Inflammatory macrophage treated with lipopolysaccharide for 4 hours (primary cell): ENCODE measurements at places on chromosomes 3 and 15.

- DNase-seq = no peak
Observed at GRCh38 chr3:24829011-24829581, 334.4 kb upstream of the THRB start.

- no peak for DNase-seq
Observed at GRCh38 chr3:59839283-59839682, 789.5 kb upstream of the CFAP20DC start.

DNA sequence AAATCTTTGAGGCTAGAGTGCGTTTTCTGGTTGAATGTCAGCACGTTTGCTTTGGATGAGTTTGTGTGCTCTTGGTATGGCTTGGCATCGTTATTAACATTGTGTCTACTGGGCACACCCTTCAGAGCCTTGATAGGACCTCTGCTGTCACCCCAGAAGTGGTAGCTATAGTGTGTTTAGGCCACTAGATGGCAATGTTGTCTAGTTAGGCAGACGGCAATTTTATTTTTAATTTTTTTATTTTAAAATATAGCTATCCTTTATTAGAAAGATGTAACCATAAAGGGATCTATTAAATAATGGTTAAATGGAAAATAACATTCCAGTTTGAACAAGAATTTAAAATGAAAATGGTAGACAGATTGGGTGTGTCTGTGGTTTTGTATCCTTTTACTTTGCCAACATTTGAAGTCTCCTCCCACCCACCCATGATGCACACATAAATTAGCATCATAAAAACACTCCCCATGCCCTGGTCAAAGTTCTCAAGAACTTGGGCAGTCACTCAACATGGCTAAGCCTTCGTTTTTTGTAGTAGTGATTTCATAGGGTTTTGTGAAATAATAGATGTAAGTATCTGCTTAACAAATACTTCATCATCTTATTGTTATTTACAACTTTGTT, 200.7 kb downstream of the KCNH8 start:
- DNase-seq = peak; percentile 30

- no peak for DNase-seq
Observed at GRCh38 chr15:35173444-35174118, 88.5 kb upstream of the NANOGP8 start.

- no peak for DNase-seq
Observed at GRCh38 chr15:34049112-34049511, 10.1 kb upstream of the AVEN start.

DNA sequence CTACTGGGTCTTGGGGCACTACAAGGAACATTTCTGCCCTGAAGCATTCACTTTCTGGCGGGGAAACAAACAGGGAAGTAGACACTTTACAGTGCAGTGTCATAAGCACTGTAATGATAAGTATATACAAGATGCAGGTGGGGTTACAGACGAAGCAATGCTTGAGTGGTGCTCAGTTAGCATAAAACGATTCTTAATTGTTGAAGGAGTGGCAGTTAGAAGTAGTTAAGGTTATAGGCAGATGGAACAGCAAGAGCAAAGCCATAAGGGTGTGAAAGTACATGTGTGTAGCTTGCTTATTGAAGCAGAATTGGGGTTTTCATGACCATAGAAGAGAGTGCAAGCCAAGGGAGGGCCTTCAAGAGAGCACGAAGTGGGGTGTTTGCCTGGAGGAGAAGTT, 46.2 kb downstream of the SLC25A26 start:
- no peak for DNase-seq
